Natural killer cell (primary cell): ENCODE measurements at places on chromosomes 4 and X. TPM values are rescaled to one million over a fixed set of nuclear protein-coding genes. Genes with fewer than 3 reads are reported as not detected.
A peak's percentile ranks its signal among the peaks of the same experiment; 100 is the strongest.

TMEM47 gene
- not detected for total RNA-seq

GRCh38 chr4:7701866-7702649 lies 237.6 kb downstream of the AFAP1 start:
- DNase-seq, result no peak

GRCh38 chr4:124070688-124071484 lies 641.6 kb downstream of the ANKRD50 start:
- DNase-seq, result no peak

DNA sequence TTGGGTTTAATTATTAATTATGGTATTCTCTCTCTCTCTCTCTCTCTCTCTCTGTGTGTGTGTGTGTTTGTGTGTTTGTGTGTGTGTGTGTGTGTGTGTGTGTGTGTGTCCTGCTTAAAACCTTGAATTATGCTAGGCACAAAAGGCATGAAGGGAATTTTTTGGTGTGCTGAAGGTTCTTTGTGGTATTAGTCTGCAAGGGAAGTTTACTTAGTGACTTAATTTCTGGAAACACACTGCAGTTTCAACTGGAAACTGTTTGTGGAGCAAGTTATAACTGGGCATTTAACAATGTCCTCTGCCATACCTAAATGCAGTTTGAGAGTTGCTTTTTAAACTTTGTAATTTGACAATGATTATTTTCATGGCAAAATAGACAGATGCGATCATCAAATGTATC lies 111.7 kb downstream of the FRMPD4 start:
- no peak for DNase-seq

GRCh38 chr4:2624782-2625530 lies 88.5 kb downstream of the FAM193A start:
- no peak for DNase-seq

ZNF711 gene
- 0.75 TPM for total RNA-seq

DNA sequence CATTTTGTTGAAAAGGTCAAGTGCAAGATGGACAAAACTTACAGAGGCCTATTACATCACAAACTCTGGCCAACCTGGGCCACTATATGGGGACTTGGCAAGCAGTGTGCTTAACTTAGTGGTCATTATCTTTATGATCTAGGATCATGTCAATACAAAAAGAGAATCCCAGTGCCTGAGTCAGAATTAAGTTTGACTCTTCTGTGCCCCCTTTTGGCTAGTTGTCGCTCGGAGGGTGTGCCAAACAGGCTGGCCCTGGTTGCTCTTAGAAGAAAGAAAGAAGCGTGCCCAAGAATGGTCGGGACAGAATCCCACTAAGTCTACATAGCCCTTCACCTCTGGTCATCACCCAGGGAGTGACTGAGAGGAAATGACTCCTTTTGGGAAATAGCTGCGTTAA lies 100.1 kb downstream of the EIF4E start:
- no peak for DNase-seq

FUNDC2 gene
- 49.7 TPM for total RNA-seq

GRCh38 chr4:11650801-11651596 lies 222.3 kb upstream of the HS3ST1 start:
- DNase-seq, result no peak

GRCh38 chr4:107035819-107036583 lies at the start of gene DKK2:
DKK2 (minus strand) TSS chr4:107036313; CDS start chr4:107035591, 722 bp downstream.
- peak; percentile 5 for DNase-seq

PFKFB1 gene
- 0.73 TPM for total RNA-seq

GRCh38 chrX:78330540-78330939 lies 3.1 kb upstream of the CYSLTR1 start:
- DNase-seq, result no peak

GRCh38 chr4:72536443-72536842 lies 32.6 kb downstream of the ADAMTS3 start:
- DNase-seq, result no peak

DNA sequence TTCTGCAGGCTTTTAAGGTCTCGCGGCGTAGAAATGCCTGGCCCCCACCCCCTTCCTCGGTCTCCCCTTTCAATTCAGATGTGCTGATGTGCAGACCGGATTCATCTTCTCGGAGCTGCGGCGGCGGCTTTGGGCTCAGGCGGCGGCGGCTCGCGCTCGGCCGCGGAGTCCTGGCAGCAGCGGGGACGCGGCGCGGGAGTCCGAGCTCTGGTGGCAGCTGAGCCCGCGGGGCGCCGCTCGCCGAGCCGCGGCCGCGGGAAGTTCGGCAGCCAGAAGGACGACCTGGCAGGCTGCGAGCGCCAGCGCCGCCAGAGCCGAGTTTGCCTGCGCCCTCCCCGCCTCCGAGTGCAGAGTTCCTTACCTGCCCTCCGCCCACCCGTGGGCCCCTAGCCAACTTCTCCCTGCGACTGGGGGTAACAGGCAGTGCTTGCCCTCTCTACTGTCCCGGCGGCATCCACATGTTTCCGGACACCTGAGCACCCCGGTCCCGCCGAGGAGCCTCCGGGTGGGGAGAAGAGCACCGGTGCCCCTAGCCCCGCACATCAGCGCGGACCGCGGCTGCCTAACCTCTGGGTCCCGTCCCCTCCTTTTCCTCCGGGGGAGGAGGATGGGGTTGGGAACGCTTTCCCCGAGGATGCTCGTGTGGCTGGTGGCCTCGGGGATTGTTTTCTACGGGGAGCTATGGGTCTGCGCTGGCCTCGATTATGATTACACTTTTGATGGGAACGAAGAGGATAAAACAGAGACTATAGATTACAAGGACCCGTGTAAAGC lies 448 bp downstream of the TLL1 start:
- DNase-seq, result no peak

APELA gene
- not detected for total RNA-seq

DNA sequence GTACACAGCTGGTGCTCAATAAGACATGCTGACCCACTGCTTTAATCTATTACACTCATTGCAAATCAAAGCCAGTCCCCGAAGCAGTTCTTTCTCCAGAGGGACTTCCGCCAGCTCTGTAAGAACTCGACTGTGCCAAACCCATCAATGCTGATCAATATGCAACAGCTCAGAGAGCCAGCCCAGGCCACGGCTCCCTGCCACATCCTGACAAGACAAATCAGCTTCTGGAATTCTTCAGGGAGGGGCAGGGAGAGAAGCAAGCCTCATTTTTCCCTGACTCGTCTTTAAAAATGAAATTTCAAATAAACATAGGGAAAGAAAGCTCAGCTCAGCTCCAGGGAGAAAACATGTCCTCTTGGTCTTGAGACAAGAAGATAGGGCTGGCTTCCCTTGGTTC lies 5.3 kb upstream of the ADRA2C start:
- DNase-seq, result no peak

SSX1 gene
- not detected for total RNA-seq

GRCh38 chrX:122572461-122572860 lies 611.6 kb upstream of the GRIA3 start:
- no peak for DNase-seq

- DNase-seq, result no peak
Measured at GRCh38 chrX:137028699-137029098, 5.1 kb downstream of the GPR101 start.

DNA sequence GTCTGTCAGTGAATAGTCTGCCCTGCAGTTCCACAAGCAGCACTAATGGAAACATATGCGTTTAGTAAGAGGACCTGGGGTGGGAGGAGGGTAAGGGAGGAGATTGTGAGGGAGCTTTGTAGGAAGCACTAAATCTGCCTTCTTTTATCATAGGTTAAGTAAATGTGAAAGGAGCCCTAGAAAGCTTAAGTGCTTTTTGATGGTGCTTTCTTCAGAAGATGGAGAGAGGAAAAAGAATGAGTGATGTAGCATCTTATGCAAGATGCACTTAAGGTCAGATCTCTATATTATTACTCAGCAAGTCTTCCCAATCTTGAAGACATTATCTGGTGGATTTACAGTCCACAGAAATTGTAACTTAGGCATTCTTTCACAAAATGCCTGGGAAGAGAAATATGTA lies 322.7 kb downstream of the PDHA2 start:
- DNase-seq, result no peak
